ENCODE measurements at places on chromosomes 1 and 21.

DNA sequence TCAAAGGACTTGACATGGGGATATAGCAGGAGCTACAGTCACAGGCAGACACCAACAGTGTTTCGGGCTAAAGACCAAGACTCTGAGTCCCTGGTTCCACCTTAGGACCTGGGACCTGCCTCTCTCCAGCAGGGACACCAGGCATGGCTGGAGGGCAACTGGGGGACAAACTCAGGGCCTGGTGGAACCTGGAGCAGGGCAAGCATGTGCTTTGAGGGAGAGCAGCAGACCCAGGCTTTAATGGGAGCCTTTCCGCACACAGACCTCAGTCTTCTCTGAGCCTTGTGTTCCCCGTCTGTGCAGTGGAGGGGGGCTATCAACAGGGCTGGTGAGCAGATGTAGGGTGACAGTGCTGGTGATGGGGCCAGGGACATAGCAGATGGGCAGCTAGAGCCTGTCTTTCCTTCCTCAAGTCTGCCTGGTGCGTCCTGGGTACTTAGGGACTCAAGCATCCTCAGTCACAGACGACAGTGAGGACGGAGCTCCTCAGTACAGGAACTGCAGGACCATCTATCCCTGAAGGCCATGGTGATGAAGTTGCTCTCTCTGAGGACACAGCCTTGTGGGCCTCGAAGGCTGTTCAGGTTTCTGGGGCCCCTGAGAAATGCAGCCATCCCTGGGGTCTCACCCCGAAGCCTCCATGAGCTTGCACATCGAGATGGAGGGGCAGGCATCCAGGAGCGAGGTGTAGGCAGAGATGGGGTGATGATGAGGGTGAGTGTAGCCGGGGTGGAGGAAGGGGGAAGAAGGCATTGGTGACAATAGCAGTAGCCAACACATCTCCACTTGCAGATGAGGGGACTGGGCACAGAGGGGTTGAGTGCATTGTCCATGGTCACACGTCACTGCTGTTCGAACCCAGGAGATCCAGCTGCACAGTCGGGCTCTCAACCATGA is 593.4 kb downstream of the PTPRU start:
- no peak for DNase-seq

DNA sequence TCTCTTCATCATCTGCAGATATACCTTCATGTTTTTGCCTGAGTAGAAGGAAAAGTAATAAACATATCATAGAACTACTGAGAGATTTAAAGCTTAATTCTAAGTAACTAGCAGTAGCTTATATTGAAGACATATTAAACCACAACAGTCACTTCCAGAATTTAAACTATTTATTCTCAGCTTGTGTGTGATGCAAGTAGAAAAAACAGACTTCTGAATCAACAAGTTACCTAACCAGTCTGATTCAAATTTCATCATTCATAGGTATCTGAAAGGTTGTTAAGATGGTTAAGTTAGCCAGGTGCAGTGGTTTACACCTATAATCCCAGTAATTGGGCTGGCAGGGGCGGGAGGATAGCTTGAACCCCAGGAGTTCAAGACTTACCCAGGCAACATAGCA is 41.9 kb downstream of the SPAG17 start:
- no peak for DNase-seq

- DNase-seq: no peak
Measured at GRCh38 chr1:165153182-165153581, 203.3 kb downstream of the LMX1A start.

- no peak for DNase-seq
Measured at GRCh38 chr21:33942426-33942825, 26.8 kb upstream of the ATP5PO start.

GRCh38 chr1:8217011-8217711 is 100.8 kb upstream of the SLC45A1 start:
- DNase-seq: no peak

DNA sequence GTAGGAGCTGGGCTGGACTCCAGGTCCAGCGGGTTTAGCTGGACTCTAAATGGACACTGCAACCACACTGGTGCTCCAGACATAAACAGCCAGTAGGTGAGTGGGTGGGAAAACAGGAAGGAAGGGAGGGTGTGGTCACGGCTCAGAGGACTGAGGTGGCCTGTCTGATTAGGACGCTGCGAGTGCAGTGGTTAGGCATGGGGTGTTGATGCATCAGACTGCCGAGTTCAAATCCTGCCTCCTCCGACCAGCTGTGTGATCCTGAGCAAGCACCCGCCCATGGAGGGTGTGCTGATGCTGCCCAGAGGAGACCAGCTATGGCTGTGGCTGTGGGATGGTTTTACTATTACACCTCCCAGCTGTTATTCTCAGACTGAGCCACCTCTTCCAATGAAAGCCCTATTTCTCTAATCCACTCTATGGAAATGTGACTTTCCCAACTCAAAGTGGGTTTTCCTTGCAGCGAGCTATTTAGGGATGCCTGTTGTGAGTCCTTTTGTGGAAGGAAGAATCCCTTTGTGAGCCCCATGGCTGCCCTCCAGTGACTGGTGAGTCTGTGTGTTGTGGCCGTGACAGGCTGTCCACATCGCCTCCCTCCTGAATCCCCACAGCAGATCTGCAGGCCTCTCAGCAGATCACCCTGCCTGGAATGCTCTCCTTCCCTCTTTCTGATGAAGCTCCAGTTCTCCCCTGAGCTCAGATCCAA is 56.6 kb upstream of the EDN2 start:
- no peak for DNase-seq

DNA sequence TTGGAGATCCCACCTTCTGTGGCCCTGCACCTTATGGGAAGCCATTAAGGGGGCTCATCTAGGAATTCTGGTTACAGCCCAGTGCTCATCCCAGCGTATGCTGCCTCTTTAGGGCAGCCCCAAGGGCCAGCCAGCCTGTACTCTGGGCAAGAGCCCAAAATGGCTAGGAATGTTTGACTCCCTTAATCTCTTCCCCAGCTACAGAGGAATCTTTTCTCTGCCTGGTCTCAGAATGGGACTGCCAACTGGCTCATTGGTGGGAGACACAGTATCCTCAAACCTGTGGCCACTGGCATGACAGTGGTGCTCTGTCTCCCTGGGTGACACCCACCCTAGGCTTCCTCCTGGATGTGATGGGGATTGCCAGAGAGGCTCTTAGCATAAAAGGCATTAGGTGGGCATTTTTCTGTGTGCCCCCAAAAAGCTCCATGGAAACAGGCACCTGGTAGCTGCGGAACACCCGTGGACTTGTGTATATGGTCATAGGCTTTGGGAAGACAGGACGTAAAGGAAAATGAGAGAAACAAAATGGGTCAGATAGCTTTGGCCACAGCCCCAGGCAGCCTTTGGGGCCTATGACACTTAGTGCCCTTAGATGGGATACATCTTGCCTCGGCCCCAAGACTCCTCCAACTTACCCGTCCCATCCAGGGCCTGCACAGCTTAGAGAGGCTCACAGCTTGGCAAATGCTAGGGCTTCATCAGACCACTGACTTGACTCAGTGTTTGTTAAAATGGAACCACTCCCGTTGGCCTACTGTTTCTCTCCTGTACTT is 6.9 kb downstream of the TMEM81 start:
- no peak for DNase-seq

DNA sequence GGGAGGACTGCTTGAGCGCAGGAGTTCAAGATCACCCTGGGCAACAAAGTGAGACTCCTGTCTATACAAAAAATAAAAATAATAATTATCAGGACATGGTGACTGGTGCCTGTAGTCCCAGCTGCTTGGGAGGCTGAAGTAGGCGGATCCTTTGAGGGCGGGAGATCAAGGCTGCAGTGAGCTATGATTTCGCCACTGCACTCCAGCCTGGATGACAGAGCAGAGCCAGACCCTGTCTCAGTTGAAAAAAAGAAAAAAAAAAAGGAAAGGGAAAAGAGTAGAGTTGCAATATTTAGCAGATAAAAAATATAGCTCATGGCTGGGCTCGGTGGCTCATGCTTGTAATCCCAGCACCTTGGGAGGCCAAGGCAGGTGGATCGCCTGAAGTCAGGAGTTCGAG is 3.3 kb upstream of the S1PR1 start:
- no peak for DNase-seq

DNA sequence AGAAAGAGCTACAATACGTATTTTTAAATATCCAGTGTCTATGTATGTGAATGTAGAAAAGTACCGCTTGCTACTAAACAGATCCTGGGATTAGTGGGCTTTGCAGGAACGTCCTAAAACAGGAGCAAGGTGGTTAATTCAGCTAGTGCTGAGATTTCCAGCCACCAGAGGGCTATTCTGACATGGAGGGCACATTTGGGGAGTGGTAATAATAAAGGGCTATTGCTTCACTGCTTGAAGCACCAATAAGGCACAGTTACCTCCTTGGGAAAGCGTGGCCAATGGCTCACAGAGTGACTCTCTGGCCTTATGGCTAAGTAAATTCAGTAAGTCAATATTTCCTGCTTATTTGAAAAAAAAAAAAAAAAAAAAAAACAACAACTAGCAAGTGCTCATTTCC is 152.4 kb downstream of the GABPA start:
- DNase-seq: no peak

DNA sequence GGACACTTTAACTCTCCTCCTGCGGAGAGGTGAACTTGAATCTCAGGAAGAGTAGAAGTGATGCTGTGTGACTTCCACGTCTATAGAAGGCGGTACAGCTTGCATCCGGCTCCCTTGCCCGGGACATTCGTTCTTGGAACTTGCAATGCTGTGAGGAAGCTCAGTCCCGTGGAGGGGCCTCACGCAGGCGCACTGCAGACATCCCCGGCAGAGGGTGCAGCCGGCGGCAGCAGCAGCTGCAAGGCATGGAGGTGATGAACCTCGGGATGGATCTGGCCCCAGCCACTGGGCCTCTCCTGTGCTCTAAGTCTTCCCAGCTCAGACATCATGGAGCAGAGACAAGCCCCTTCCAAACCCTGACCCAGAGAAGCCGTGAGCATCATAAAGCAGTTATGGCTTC is 61.8 kb upstream of the SOD1 start:
- DNase-seq: no peak

GRCh38 chr1:150151291-150152181 is 1.8 kb downstream of the PLEKHO1 start:
- no peak for DNase-seq

Data from stimulated activated CD8-positive, alpha-beta memory T cell treated with anti-CD3 and anti-CD28 coated beads, Interleukin-2, amount 100 ng/mL, for 48 hours (primary cell).